ENCODE measurements at places on chromosomes 16 and 17.
A peak's percentile ranks its signal among the peaks of the same experiment; 100 is the strongest.

DNA sequence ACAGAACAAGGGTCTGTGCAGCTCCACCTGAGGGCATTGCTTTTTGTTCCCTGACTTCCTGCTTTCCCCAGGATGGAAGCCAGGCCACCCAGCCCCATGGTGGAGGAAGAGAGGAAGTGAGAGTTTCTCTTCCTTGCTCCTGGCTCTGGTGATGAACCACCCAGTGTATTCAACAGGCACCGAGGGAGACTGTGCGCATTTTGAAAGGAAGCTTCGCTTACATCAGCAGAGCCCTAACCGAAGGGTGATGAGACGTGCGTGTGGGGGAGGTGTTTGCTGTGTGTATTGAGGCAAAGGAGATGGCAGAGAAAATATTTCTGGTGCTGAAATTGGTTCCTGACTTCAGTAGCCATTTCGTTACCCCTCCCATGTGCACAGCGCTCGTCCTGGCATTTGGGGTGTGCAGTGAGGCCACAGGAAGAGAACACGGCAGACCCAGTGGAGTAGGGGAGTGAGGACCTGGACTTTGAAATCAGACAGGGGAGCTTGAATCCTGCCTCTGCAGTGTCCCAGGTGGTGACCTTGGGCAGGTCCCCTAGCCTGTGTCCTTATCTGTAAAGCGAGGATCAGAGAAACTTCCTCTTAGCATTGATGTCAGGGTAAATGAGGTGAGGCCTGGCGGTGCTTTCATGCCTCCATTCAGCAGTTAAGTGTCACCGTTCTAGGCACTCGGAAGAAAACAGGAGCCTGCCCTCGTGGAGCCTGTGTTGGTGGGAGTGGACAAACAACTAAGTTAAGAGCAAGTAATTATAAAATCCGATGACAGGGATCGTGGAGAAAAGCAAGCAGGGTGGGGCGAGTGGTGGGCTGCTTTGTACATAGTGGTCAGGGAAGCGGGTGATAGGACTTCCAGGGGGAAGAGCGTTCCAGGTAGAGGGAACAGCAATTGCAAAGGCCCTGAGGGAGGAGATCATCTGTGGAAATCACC lies 7.4 kb downstream of the CMIP start:
- DNase-seq = peak; percentile 93

GRCh38 chr17:12789075-12789480 lies 220 bp upstream of the ARHGAP44 start:
- DNase-seq = no peak

- no peak for DNase-seq
Observed at GRCh38 chr17:81027591-81028505, 7.1 kb upstream of the BAIAP2 start.

- peak; percentile 28 for DNase-seq
Observed at GRCh38 chr17:19384723-19385391, 2.1 kb downstream of the MFAP4 start.

DNA sequence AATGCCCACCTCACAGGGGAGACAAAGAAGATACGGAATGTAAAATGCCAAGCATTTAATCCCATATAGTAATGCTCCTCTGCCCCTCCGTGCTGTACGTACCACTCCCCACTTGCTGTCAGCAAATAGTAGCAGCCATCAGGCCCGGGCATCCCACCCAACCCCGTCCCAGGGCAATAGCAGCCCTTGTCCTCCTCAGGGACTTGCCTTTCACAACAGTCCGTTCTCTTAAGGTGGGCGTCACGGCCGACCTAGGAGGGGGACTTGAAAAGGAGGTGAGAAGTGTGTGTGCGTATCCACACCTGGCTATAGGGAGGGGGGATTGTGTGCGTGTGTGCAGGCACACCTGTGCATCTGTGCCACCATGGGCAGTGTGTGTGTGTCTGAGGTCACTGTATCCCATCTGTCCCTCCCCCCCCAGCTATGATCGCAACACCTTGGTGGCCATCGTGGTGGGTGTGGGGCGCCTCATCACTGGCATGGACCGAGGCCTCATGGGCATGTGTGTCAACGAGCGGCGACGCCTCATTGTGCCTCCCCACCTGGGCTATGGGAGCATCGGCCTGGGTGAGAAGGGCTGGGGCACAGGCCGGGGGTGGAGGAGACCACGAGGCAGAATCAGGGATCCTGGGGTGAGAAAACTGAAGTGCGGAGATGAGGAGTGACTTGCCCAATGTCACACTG lies 4.0 kb downstream of the FKBP10 start:
- DNase-seq = no peak

DNA sequence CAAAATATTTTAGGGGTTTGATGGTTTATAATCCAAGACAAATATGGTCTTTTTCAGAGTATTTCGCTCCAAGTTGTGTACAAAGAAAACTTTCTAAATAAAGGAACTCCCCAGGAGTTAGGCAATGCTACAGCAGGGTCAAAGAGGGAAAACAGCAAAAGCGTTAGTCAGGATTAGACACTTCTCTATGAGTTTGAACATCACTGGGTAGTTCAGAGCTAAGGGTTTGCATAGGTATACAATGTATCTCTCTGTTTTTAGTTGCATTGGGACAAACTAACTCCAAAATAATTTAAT lies 34.8 kb downstream of the FAM20A start:
- peak; percentile 55 for DNase-seq

DNA sequence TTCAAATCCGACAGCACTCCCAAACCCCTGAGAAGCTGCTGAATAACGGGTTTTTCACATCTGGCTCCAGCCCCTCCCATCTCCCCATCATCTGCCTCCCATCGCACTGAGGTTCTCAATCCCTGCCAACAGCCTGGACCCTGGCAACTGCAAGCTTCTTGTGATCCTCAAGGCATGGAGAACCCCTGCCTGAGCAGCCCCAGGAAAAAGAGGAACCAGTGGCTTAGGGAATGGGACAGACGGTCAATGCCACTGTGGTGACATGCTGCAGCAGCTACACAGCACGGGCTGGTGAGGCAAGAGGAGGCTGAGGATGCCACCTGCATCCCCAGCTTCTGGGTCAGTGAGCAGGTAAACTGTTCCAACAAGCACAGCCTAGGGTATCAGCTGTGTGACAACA lies 3.3 kb upstream of the MBTPS1 start:
- no peak for DNase-seq

GRCh38 chr17:80876950-80877728 lies 114.5 kb upstream of the CHMP6 start:
- no peak for DNase-seq

DNA sequence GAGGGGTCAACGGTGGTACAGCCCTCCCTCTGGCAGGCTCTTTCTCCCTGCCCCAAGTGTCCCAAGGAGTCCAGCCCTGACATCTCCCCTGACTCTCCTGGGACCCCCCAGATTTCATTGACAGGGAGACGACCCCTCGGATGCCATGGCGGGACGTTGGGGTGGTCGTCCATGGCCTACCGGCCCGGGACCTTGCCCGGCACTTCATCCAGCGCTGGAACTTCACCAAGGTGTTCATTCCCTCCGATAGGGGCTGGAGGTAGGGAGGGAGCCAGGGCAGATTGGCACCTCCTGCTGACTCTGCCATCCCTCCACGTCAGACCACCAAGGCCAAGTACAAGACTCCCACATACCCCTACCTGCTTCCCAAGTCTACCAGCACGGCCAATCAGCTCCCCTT lies 9.9 kb downstream of the PLD2 start:
- no peak for DNase-seq

GRCh38 chr16:84098939-84099338 lies 17.8 kb downstream of the MBTPS1 start:
- DNase-seq = no peak

- no peak for DNase-seq
Observed at GRCh38 chr17:48262982-48263730, 155.6 kb downstream of the SNX11 start.

- no peak for DNase-seq
Observed at GRCh38 chr16:54932737-54933254, 2.1 kb downstream of the IRX5 start.

DNA sequence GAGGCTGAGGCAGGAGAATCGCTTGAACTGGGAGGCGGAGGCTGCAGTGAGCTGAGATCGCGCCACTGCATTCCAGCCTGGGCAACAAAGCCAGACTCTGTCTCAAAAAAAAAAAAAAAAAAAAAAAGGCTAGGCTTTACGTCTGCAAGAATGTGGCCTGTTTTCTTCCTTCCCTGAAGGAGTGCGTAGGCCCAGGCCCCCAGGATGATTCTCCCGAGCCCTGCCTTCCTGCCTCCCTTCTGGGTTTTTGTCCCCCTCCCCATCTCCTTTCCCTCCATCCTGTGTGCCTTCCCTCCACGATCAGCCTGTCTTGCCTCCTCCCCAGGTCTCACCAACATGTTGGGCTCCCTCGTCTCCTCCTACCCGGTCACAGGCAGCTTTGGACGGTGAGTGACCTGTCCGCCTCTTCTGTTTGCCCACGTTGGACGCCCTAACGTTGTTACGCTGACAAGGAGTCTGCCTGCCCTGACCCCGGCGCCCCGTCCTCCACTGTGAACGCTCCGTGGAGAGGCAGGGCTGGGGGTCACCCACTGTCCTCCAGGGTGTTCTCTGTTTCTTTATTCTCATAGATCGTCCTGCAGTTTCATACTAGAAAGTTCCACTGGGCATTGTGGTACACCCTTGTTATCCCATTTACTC lies 15.7 kb upstream of the RNF213 start:
- DNase-seq = no peak

DNA sequence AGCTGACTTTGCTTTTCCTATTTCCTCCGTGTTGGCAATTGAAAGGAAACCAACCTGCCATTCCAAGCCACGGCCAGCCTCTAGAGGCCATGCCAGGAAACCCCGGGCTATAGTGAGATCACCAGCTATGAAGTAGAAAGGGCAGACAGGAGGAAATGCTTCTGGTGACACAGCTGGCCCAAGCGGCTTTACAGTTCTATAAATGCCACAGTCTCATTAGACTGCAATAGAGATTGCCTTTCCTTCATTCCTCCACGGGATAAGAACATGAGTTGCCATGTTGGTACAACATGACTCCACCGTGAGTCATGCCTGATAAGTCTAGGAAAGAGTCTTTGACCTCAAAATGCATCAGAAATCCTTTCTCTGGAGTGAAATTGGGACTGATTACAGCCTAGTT lies 384.9 kb downstream of the GRIN2A start:
- no peak for DNase-seq

DNA sequence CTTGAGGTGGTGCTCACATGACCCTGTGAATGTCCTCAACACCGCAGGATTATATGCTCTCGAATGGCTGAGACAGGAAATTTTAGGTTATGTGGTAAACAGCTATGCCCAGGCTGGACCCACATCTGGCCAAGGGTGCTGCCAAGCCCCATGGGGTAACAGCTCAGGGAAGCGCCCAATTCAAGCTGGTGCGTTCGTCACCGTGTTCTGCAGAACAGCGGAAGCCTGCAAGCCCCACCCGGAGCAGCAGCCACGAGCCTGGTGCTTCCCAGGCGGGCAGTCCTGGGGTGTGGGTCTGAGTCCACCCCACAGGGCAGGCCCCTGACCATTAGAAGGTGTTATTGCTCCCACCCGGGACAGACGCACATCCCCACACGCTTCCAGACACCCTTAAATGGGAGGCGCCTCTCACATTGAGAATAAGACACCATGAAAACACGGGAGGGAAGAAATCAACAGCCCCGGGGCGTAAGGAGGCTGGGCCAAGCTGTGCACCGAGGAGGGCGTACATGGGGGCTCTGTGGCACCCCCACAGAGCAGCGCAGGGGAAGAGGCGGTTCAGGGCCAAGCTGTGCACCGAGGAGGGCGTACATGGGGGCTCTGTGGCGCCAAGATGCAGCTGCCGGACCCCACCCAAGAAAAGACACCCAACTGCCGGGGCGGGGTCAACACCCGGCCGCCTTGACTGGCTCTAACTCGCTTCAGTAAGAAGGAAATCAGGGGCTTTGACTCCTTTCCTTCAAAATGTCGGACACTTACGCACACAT lies 2.9 kb upstream of the CYBA start:
- DNase-seq = no peak

DNA sequence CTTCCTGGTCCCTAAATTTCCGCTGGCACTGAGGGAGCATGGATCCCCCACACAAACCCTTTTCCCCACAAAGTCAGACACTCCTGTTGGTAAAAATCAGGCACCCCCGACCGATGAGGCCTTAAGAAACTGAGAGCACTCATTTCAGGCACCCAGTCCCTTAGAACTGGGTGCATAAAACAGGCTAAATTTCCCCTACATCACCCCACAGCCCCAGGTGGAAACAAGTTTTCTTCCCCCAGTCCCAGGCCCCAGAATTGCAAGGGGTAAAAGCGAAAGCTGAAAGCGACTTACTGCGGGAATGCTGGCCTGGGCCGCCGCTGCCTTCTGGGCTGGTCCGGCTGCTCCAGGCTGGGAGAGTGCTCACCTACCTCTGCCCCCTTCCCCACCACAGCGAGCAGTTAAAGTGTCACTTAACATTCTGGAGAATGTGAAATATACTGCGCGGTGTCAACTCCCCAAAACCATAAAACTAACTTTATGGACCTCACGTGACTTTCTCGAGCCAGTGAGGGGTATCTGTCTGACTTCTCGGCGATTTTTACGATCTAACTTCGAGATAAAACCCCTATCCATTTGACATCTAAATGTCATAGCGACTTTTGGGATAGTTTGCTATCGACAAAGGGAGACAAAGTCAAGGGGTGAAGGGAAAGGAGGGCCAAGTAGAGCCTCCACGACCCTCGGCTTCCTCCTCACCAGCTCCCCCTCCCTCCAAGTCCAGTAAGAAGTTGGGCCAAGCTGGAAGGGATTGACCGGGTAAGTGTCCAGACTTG lies at the start of gene HOXB3:
Gene HOXB3 (minus strand): TSS at position 411 of the 776 bp plus-strand sequence. CDS start 37,767 bp downstream, outside the sequence.
- DNase-seq = no peak

GRCh38 chr17:28773736-28774135 lies 29.9 kb downstream of the TRAF4 start:
- DNase-seq = no peak

- no peak for DNase-seq
Observed at GRCh38 chr17:80237386-80237785, 17.2 kb downstream of the SLC26A11 start.

DNA sequence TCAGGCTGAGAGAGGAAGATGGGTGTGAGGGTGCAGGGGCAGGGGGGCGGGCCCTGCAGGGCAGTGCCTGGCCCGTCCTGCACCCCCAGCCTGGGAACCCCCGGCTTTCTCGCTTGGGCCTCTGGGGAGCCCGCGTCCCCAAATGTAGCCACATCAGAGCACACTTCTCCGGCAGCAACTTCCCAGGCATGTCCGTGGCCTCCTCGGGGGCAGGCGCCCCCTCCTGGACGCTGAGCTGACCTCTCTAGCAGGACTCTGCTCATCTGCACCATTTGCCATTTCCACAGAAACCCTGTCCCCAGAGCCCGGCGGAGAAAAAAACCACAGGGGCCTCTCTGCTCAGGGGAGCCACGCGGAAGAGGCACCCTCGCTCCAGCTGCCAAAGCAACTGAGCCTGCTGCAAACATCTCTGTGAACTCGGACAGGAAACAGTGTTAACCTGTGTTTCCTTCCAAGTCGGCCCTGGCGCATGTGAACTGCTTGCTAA lies 63.4 kb downstream of the KLHDC4 start:
- DNase-seq = no peak

GRCh38 chr16:75476817-75477216 lies 12.3 kb upstream of the TMEM170A start:
- no peak for DNase-seq

GRCh38 chr17:34166352-34166751 lies 88.7 kb upstream of the CCL2 start:
- no peak for DNase-seq

- DNase-seq = no peak
Observed at GRCh38 chr17:9435165-9435564, 140.5 kb downstream of the STX8 start.
